Diencephalon (tissue), 1 donor: ENCODE measurements at places on chromosomes 5 and 9. TPM values are rescaled to one million over a fixed set of nuclear protein-coding genes. Genes with fewer than 3 reads are reported as not detected.

Gene SPINK6
- not detected for total RNA-seq

Gene WNT8A
- total RNA-seq: 0.23 TPM

Gene ZNF658
- total RNA-seq: 26.3 TPM

Gene HRCT1
- total RNA-seq: not detected

Gene PLEKHG4B
- 4.2 TPM for total RNA-seq

Gene HOMER1
- total RNA-seq: 109 TPM
